Left renal cortex interstitium (tissue), 4 donors: ENCODE measurements at places on chromosomes 11 and 22. TPM values are rescaled to one million over a fixed set of nuclear protein-coding genes. Genes with fewer than 3 reads are reported as not detected.

PDGFB gene
- 15.6 TPM for polyA plus RNA-seq

GRCh38 chr11:74942073-74942759 is 6.7 kb downstream of the XRRA1 start:
- DNase-seq, result no peak

KCNJ4 gene
- polyA plus RNA-seq, result 0.21 TPM

DNA sequence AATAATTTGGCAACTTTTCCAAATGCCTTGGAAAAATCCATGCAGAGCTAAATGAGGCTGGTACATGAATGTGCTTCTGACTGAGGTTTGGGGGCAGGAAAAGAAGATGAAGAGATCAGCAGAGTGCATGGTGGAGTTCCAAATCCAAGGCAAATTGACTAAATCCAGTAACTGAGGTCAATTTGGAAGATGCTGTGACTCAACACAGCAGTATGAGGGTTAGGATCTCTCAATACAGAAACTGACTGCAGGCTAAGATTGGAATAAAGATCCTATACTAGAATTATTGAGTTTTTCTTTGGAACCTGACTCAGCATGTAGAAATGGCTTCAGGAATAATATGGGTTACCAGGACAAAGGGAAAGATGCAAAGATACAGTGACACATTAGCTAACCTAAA is 99.3 kb upstream of the FAT3 start:
- DNase-seq, result no peak

DNA sequence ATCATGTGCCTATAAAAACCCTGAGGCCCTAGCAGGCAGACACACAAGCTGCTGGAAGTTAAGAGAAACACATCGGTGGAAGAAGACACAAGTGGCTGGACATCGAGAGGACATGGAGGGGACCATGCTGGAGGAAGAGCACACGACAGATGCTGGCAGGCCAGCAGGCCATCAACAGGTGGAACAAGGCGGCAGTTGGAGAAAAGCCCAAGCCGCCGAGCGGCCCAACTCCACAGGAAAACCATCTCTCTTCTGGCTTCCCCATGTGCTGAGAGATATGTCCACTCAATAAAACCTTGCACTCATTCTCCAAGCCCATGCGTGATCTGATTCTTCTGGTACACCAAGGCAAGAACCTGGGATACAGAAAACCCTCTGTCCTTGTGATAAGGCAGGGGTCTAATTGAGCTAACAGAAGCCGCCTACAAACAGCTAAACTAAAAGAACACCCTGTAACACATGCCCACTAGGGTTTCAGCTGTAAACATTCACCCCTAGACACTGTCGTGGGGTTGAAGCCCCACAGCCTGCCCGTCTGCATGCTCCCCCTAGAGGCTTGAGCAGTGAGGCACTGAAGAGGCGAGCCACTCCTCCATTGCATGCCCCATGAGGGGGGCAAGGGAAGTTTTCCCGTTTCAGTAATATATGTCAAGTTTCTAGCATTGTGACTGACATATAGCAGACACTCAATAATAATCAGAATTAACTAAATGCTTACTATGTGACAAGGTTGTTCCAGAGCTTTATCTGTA is 39.0 kb upstream of the MMP20 start:
- no peak for DNase-seq

DNA sequence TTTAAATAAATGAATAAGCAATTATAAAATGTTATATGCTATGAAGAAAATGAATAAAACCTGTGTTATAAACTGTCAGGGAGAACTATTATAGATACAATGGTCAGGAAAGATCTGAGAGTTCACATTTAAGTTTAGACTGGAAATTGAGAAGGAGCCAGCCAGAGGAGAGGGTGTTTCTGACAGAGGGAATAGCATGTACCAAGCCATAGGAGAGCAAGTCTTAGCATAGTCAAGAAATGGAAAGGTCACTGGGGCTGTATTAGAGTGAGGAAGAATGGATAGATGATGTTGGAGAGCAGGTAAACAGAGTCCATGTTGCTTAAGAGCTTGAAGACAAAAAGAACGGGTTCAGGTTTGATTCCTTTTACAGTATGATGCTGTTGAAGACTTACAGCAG is 87.4 kb downstream of the FAM83F start:
- DNase-seq, result no peak

DNA sequence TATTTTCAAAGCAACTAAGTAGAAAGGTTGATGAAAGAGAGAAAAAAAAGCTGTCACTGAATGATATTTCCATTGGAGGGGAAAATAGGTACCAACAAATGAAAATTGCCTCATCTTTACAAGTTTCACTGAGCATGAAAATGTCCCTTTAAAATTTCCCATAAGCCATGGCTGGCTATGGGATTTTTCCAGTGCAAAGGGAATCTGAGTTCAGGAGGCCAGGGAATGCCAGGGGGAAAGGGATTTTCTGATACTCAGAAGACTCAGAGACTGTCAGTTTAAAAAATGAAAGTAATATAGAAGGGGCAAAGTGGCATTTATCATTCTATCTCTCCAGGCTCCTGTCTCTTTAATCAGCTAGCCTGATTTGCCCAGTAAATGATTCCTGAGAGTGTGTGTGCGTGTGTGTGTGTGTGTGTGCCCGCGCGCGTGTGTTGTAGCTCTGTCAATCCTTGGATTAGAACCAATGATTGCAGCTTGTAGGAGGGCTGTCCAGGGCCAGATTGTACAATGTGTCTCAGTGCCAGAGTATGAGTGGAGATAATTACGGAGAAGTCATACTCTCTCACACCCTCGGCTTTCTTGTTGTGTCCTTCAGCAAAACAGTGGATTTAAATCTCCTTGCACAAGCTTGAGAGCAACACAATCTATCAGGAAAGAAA is at the start of gene NTM:
Gene NTM, plus strand, starts transcription at position 526 of the 662 bp plus-strand sequence.
- DNase-seq, result peak; percentile 19

DNA sequence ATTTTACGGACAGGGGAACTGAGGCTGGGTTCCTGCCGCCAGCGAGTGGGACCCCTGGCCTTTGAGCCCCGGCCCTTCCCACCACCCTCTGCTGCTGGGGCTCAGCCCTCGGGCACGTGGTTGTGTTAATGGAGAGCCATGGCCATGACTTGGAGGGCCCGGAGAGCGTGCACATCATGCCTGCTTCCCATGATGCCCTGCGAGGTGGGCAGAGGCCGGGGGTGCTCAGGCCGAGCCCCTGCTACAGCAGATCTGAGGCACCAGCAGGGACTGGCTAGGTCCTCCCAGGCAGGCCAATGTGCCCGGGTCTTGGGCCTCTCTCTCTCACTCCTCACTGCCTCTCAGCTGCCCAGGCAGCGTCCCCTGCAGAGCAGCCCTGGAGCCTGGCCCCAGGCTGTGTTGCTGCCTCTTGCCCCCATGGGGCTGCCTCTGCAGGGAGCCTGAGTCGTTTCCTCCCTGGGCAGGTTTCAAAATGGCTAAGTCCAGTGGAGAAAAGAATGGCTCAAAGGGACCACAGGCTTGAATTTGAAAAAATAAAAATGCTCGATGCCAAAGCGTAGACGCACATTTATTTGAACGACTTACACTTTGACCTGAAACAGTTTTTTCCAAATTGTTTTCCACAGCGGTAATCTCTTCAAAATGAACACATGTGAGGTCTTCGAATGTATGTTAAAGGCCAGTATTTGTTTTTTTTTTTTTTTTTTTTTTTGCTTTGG is 72.6 kb upstream of the CLDN5 start:
- DNase-seq, result no peak

PHOX2A gene
- not detected for polyA plus RNA-seq

DNA sequence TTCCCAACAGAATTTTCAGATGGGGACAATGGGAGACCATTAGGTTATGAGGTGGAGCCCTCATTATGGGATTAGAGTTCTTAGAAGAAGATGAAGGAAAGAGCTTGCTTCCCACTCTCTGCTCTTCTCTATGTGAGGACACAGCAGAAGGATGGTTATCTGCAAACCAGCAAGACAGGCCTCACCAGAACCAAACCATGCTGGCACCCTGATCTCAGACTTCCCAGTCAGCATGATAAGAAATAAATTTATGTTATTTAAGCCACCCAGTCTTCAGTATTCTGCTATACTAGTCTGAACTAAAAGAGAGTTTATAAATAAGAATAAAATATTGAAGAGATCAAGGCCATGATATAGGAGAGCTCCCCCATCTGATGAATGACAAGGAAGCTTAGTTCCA is 946.3 kb upstream of the CCDC90B start:
- DNase-seq, result no peak

DNA sequence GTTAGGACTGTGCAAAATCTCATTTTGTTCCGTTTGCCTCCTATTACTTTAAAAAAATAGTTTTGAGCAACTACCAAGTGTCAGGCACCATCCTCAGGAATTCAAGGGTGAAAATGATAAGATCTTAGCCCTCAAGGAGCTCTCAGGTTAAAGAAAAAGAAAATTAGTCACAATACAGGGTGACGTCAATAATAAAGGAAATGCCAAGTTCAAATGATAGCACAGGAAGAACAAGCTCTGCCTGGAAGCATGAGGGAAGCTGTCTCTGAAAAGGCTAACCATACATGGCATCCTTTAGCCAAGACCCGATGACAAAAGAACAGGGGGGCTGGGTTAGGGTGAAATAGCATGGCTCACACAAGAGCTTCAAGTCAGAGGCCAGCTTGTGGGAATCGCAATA is 11.1 kb upstream of the MPZL2 start:
- no peak for DNase-seq

- no peak for DNase-seq
Measured at GRCh38 chr11:124193221-124194010, 10.3 kb downstream of the OR10D3 start.

GRCh38 chr11:94877443-94878200 is 95.7 kb downstream of the CWC15 start:
- no peak for DNase-seq

- no peak for DNase-seq
Measured at GRCh38 chr11:1392111-1392510, 2.4 kb downstream of the BRSK2 start.

DNA sequence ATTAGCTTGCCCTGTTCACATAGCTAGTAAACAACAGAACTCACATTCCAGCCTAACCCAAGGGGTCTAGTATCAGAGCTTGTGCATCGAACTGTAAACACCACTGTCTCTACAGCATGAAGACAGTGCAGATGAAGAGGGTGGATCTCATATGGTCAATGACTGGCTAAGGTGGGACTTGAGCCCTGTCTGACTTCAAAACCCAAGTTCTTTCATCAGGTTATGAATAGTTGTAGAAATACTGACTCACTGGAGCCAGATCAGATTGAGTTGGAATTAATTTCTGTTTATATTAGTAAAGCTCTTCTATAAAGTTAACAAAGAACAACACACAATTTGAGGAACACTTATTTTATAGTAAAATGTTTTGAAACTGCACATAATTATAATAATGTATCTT is 161.7 kb upstream of the ARHGAP20 start:
- DNase-seq, result no peak

ADAMTS8 gene
- polyA plus RNA-seq, result 3.3 TPM

DNA sequence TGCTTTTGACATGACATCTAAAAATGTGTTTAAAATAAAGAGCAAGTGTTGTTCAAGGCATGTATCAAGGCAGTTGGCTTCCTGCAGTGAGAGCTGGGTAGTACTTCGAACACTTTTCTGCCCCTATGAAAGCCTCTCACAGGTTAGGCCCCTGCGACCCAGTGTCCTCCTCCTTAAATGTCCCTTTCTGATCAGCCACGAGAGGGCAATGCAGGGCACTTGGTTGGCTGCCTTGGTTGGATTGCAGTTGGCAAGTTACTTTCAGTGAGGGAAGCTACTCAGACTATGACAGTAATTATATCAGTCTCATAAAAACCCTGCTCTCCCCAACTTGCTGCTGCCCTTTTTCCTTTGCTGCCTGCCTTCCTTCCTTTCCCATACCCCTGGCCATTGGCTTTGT is 743.8 kb downstream of the NTM start:
- DNase-seq, result no peak

GRCh38 chr11:86461892-86462291 is 87.2 kb downstream of the CCDC81 start:
- no peak for DNase-seq

FAM180B gene
- polyA plus RNA-seq, result 0.41 TPM

- DNase-seq, result no peak
Measured at GRCh38 chr22:37519268-37520195, at the start of gene CARD10. CARD10 (minus strand) TSS chr22:37519415; CDS start chr22:37519200, 215 bp downstream.

GRCh38 chr22:45626198-45626651 is 45.4 kb upstream of the ATXN10 start:
- no peak for DNase-seq

DNA sequence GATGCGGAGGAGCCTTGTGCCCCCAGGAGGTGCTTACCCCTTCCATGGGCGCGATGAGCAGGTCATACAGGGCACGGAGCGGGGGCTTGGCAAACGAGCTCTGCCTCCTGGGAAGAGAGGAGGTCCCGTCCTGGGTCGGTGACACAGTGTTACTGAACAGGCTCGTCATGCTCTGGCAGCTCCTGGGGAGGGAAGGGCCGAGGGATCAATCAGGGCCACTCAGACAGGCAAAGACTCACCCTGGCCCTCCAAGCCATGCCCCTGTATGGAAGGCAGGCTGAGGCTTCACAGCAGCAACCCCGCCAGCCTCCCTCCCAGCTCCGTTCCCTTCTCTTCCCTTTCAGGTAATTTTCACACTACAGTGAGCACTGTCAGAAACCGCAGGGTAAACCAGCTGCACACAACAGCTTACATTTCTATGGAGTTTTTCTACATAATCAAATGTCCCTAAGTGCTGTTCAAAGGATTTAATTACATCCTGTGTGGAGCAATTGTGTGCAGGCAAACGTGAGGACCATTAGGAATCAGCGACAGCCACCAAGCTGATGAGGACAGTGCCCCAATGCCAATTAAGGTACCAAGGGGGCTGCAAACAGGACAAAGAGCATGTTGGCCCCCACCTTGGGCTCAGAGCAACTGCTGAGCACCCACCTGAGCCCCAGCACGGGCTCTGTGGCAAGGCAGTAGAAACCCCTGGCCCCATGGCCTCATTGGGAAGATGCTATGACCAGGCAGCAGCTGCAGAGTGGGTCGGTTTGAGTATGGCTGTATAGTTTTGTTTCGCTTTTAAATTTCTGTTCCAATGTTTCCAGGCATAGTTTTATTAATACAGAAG is 95.4 kb upstream of the PITPNB start:
- DNase-seq, result no peak

- no peak for DNase-seq
Measured at GRCh38 chr22:37079668-37080171, 28.2 kb downstream of the KCTD17 start.

P4HA3 gene
- polyA plus RNA-seq, result 0.76 TPM

DNA sequence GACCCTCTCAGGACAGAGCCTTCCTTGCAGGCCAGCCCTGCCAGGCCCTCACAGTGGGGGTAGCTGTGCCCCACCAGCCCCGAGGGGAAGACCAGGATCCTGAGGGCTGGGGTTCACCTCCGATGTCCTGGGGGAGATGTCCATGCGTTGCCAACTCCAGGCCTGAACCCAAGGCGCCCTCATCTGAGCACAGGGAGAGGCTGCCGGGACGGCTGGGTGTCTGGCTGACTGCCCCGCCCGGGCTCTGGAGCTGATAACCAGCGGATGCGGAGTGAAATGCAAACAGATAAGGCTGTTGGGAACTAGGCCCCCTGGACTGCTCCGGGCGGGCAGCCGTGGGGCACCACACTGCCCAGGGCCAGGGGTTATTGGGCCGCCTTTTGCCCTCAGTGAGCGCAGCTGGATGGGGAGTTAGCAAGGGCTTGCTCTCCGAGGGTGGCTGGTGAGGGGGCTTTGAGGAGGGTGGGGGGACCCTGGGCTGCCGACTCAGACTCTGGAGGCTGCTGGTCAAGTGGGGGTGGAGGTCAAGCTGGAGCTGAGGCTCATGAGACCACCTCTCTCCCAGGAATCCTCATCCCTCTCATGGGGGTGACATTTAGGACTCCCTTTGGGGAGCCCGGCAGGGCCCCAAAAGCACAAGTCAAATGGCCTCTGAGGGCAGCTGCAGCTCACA is 5.6 kb upstream of the MUC6 start:
- DNase-seq, result no peak
